ENCODE measurements at places on chromosomes 1 and 21.

DNA sequence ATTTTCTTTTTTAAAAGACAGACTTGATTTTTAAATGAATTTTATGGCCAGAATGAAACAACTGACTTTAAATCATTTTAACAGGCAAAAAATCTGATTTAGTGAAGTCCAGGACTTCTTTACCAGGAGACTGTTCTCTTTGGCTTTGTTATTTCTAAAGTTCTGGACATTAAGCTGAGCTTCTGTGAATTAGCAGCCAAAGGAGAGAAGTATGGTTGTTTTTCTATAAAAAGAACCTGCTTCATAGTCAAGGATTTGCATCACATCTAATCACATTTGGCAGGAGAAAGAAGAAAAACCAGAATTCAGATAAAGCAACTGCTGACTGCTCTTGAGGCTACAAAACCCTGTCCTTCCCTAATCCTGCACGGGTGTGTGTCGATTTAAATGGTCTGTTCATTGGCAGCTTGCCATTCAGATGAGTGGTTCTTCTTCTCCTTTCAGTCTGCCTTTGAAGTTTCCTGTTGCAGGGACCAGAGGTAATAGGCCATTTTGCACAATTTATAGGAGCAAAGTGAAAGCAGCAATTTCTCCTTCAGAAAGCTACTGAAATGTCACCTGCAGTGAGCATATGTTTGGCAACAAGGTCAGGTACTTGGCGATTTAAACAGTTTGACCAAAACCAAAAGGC lies 215.4 kb downstream of the OLFM3 start:
- DNase-seq: peak; percentile 6

DNA sequence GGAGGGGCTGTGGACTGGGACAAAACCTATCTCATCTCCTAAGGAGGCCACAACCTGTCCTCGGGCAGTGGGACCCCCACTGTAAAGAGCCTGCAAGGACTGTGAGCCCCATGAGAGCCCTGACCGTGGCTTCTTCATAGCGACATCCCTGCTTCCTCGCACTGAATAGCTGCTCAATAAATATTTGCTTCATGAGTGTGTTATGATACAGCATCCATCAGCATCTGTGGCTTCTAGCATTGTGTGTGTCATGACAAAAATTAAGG lies 40.5 kb upstream of the CSF3R start:
- no peak for DNase-seq

GRCh38 chr21:17053321-17053720 lies 459.5 kb upstream of the CXADR start:
- no peak for DNase-seq

DNA sequence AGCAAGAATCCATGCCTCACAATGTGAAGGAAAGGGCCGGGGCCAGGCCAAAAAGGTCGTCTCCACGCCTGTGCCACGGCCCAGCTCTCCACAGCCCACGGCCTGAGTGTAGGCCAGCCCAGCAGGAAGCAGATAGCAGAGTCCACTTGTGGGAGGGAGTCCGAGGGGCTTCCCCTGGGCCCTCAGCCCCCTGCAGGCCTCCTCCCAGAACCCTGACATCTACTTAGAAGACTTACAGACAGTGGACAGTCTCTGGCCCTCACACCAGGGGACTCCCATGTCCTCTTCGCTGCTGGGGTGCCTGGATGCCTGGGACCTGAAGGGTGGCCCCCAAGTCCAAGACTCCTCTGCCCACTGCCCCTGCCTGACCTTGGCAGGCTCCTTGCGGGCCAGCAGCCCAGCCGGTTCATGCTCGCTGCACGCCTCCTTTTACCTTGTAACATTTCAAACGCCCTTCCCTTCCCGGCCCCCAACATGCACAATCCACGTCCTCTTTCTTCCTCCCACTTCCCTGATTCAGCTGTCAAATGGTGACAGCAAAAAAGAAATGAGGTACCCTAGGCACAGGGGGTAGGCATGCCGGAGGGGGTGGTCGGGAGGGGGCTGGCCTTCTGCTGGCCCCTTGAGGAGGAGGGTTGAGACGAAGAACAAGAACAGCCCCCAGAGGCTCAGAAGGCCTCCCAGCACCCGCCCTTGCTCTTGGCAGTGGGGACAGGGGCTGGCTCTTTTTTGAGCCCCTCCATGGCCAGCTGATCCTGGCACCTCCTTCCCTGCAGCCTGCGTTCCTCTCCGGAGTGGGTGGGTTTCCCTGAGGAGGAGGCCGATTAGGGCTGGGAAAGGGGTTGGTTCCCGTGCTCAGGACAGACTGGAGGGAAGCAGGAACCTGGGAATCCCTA lies 997 bp upstream of the PTPN7 start:
- no peak for DNase-seq

DNA sequence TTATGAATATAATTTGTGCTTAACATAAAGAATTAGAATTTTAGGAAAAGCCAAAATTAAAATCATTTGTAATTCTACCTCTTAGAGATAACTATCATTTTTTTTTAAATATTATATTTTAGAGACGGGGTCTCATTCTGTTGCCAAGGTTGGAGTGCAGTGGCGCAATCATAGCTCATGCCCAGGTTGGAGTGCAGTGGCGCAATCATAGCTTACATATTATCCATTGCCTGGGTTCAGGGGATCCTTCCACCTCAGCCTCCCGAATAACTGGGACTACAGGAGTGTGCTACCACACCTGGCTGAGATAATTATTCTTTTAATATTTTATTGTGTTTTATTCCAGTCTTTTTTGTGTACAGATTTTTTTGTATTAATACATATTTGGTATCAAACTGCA lies 8.3 kb downstream of the RASAL2 start:
- no peak for DNase-seq

DNA sequence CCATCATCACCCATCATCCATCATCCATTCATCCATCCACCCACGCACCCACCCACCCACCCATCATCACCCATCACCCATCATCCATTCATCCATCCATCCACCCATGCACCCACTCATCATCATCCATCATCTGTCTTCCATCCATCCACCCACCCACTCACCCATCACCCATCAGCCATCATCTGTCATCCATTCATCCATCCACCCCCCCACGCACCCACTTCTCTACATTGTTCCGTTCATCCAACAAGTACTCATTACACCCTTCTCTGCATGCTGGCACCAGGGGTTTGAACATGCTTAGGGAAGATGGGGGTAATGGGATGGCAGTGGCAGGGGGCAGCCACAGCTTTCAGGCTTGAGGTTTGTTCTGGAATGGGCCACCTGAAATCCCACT lies 82.1 kb downstream of the ADARB1 start:
- DNase-seq: no peak

- DNase-seq: no peak
Measured at GRCh38 chr1:71785000-71785399, 497.3 kb downstream of the NEGR1 start.

- DNase-seq: no peak
Measured at GRCh38 chr1:92538048-92538412, 51.3 kb upstream of the GFI1 start.

DNA sequence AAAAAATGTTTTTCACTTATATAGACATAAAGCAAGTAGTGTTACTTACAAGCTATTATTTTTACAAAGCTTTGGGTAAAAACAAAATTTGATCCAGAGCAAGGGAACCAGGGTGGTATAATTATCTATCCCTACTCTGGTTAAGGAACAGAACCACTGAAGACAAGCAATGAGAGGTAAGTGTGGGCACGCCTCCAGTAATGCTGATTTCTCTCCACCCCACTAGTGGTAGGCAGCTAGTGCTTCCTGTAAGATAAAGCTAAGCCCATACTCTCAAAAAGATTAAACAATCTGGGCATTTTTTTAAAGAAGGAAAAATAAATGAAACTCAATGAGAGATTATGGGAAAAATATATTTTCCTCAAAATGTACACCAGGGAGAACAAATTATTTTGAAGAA lies 22.1 kb downstream of the TFB2M start:
- no peak for DNase-seq

DNA sequence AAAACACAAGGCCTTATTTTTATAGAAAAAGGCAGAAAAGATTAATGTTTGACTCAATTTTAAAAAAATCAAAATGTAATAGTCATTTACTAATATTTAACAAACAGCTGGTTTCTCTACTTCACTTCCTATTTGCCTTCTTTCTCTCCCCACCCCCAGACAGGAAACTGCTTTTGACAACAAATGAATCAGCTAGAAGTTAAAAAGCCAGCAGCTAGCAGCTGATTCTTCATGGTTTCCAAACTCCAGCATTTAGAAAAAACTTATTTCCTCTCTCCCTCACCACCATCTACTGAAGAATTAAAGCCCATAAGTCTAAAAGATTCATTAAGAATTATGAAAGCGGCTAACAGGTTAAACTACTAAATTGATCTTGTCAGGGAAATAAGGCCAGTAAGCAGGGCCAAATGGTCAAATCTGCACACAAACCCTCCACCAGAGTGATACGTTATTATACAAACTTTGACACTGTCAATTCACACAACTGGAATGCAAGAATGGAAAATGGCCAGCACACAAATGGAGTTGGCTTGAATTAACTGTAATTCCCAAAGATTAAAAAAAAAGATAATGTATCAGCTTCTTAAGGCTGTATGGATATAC lies 4.0 kb downstream of the WDR26 start:
- DNase-seq: peak; percentile 72

DNA sequence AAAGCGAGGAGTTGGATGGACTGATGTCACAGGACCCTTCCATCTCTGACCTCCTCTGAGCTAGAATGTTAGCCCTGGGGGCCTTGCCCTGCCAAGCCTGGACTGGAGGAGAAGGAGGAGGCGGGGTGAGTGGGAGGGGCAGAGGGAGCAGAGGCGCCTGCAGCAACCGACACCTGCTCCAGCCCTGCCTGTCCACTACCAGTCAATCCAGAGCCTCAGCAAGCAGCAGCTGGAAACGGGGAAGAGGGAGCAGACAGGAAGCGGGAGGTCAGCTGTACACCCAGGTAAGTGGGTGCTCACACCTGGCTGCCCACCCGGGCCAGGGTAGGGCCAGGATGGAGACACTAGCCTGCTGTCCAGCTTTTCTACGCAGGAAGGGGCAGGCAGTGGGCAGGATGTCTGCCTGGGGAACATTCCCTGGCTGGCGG lies at the start of gene IGFN1:
Gene IGFN1, plus strand, starts transcription at position 201 of the 428 bp plus-strand sequence. CDS start 2,470 bp downstream, outside the sequence.
- DNase-seq: no peak

GRCh38 chr1:37765916-37766664 lies 1.2 kb upstream of the EPHA10 start:
- DNase-seq: no peak

- no peak for DNase-seq
Measured at GRCh38 chr1:207311888-207312603, 9.4 kb upstream of the CD55 start.

- peak; percentile 24 for DNase-seq
Measured at GRCh38 chr1:201533836-201534235, 5.1 kb upstream of the NAV1 start.

- DNase-seq: no peak
Measured at GRCh38 chr1:24374891-24375786, 38.4 kb downstream of the STPG1 start.

DNA sequence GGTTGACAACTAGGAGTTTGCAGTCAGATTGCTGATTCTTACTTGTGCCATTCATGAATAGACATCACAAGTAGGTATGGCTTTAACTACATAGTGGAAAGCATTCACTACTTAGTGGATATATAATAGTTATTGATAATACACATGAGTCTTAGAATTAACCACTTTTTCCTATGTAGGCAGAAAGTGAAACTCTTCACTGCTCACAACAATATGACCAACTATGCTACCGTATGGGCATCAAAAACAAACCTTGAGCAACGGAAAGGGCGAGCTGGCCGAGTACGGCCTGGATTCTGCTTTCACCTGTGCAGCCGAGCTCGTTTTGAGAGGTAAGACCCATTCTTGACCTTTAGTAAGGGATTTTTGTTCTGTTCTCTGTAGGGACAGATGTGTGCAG lies 38.7 kb downstream of the DHX9 start:
- DNase-seq: no peak

GRCh38 chr1:72937905-72938304 lies 655.6 kb upstream of the NEGR1 start:
- DNase-seq: no peak

DNA sequence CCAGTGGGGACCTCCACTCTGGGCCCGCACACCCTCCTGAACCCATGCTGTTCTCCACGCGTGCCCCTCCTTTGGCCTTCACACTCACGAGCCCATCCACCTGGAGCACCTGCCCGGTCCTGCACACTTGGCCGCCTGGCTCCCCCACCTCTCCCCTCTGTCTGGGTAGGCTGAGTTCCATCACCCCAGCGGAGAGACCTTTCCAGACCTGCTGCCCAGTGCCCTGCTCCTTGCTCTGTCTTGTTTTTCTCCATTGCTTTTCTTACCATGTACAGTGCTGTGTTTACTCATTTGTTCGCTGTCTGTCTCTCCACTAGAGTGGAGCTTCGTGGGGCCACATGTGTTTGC lies 351.0 kb upstream of the VAMP3 start:
- no peak for DNase-seq

DNA sequence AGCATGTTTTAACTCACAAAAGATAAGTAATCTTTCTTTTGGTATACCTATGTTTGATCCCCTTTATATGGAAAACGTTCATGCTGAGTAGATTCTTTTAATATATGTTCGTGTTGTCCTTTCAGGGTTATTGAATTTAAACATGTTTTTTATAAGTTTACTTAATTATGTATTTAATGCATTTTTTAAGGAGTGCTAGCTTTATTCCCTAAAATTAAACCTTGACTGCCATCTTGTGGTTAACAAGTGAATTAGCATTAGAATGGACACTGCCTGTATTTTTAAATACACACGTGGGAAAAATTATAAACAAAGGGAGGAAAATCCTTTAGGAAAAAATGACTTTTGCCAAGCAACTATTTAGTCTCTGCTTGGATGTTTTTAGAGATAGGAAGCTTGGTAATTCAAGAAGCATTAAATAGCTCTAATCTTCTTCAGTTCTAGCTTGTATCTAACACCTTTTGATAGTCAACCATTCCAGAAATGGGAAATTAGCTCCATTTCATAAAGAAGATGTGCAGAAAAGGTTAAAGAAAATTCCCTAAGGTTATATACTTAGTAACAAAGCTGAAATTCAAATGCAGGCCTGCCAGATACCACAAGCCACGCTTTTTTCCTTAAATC lies 43.0 kb downstream of the UBE2U start:
- peak; percentile 55 for DNase-seq

DNA sequence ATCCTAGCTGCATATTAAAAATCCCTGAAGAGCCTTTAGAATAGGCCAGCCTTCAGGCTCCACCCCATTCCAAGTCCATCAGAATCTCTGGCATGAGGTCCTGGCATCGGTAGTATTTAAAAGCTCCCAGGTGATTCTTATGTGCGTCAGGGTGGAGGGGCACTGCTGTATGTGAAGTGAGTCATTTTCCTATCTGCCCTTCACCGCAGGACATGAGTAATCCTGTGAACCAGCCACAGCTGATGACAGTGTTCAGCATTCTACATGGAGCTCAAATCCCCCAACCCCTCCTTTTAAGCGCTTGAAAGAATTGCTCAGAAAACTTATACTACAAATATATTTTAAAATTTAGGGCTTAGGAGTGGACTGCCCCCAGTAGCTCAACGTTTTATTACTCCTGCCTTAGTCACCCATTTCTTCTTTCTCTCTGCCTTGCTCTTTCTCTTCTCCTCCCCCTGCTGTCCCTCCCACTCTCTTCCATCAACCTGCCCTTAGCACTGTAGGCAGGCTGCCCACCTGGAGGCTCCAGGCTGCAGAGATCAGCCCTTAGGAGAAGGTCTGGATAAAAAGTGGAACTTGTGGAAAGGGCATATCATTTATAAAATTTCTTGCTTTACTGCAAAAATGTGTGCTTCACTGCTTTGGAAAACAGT lies 73.8 kb upstream of the ZNF281 start:
- peak; percentile 97 for DNase-seq
